A549 treated with dexamethasone at 1 μM for 4 hours (cell line): ENCODE measurements at places on chromosomes 11 and 22. TPM values are rescaled to one million over a fixed set of nuclear protein-coding genes. Genes with fewer than 3 reads are reported as not detected.

UBQLNL gene
- 0.05 TPM in 1 of 5 replicates, not detected in the others for total RNA-seq

CDCA5 gene
- 64.4 to 77.1 TPM (median 72.9 TPM) in 5 replicates for total RNA-seq

RFPL2 gene
- total RNA-seq, result 0.11 to 0.24 TPM (median 0.15 TPM) in 5 replicates

CARD18 gene
- total RNA-seq, result not detected in 5 replicates

DEUP1 gene
- not detected in 5 replicates for total RNA-seq

ABCG4 gene
- total RNA-seq, result 0.17 to 0.47 TPM (median 0.27 TPM) in 5 replicates

TCN1 gene
- 0.13 to 0.46 TPM (median 0.20 TPM) in 5 replicates for total RNA-seq

TMEM121B gene
- 0.11 to 0.16 TPM (median 0.15 TPM) in 5 replicates for total RNA-seq

CENPM gene
- total RNA-seq, result 23.9 to 33.0 TPM (median 27.6 TPM) in 5 replicates

ZNHIT2 gene
- 11.1 to 19.9 TPM (median 19.4 TPM) in 5 replicates for total RNA-seq

POU2AF3 gene
- total RNA-seq, result 0.85 to 1.7 TPM (median 1.4 TPM) in 5 replicates

CCS gene
- total RNA-seq, result 24.4 to 32.1 TPM (median 27.6 TPM) in 5 replicates

CREB3L1 gene
- total RNA-seq, result 3.3 to 5.9 TPM (median 5.1 TPM) in 5 replicates

DDIAS gene
- 14.1 to 19.0 TPM (median 16.3 TPM) in 5 replicates for total RNA-seq

RFPL1 gene
- total RNA-seq, result not detected in 5 replicates

BTBD18 gene
- 0.06 TPM in 1 of 5 replicates, not detected in the others for total RNA-seq
